ENCODE measurements at places on chromosomes 12 and 14. TPM values are rescaled to one million over a fixed set of nuclear protein-coding genes. Genes with fewer than 3 reads are reported as not detected.

DHRS2 gene
- 3.3 TPM for total RNA-seq

TAS2R7 gene
- total RNA-seq = not detected

KRT72 gene
- total RNA-seq = 0.16 TPM

RAD51AP1 gene
- 44.7 TPM for total RNA-seq

ARHGAP9 gene
- 125 TPM for total RNA-seq

FAM90A1 gene
- total RNA-seq = 0.27 TPM

BORCS5 gene
- 32.9 TPM for total RNA-seq

IL26 gene
- total RNA-seq = not detected

Measured in activated CD8-positive, alpha-beta T cell treated with anti-CD3 and anti-CD28 coated beads for 36 hours (primary cell).